CD8-positive, alpha-beta memory T cell (primary cell): ENCODE measurements at places on chromosomes 2 and 18. TPM values are rescaled to one million over a fixed set of nuclear protein-coding genes. Genes with fewer than 3 reads are reported as not detected.

- H3K4me3 ChIP-seq: no peak overlapping the region
- no peaks in the 10 kb centered on the region for H3K36me3 ChIP-seq
- no peak for DNase-seq
- H3K27ac ChIP-seq: no peak overlapping the region
These were observed 87.5 kb upstream of the CTAGE1 start for GRCh38 chr18:22505141-22505591.

GRCh38 chr2:232367591-232368233 is 10.8 kb upstream of the ALPP start:
- DNase-seq: no peak
- no peak overlapping the region for H3K27ac ChIP-seq
- H3K36me3 ChIP-seq: no peaks in the 10 kb centered on the region
- no peaks in the 10 kb centered on the region for H3K27me3 ChIP-seq
- no peak overlapping the region for H3K4me3 ChIP-seq

- H3K36me3 ChIP-seq: no peaks in the 10 kb centered on the region
- H3K27me3 ChIP-seq: no peaks in the 10 kb centered on the region
- DNase-seq: no peak
- H3K4me1 ChIP-seq: no peaks in the 10 kb centered on the region
- H3K27ac ChIP-seq: no peak overlapping the region
- H3K4me3 ChIP-seq: no peak overlapping the region
These were observed 103.4 kb upstream of the MEX3C start for GRCh38 chr18:51300912-51301311.

The TUBA3E gene
- not detected for total RNA-seq

DNA sequence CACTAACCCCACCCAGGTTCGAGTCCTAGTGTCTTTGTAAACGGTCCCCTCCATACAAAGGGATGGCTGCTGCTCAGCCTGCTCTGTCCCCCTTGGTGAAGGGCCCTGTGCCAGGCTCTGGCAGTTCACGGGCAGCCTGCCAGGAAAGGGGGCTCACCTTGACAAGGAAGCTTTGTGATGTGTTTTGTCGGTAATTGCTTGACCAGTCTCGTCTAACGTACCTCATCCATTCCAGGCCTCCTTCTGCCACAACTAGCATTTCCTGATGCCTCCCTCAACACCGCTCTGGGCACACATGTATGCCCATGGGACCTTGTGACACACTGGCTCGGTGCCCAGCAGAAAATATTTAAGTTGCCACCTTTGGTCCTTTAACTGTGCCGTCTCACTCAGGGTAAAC is 171.9 kb downstream of the KLHL29 start:
- H3K27me3 ChIP-seq: no peaks in the 10 kb centered on the region
- no peaks in the 10 kb centered on the region for H3K36me3 ChIP-seq
- DNase-seq: no peak
- no peak overlapping the region for H3K4me3 ChIP-seq
- no peaks in the 10 kb centered on the region for H3K4me1 ChIP-seq

The ANKRD23 gene
- 3.8 TPM for total RNA-seq

DNA sequence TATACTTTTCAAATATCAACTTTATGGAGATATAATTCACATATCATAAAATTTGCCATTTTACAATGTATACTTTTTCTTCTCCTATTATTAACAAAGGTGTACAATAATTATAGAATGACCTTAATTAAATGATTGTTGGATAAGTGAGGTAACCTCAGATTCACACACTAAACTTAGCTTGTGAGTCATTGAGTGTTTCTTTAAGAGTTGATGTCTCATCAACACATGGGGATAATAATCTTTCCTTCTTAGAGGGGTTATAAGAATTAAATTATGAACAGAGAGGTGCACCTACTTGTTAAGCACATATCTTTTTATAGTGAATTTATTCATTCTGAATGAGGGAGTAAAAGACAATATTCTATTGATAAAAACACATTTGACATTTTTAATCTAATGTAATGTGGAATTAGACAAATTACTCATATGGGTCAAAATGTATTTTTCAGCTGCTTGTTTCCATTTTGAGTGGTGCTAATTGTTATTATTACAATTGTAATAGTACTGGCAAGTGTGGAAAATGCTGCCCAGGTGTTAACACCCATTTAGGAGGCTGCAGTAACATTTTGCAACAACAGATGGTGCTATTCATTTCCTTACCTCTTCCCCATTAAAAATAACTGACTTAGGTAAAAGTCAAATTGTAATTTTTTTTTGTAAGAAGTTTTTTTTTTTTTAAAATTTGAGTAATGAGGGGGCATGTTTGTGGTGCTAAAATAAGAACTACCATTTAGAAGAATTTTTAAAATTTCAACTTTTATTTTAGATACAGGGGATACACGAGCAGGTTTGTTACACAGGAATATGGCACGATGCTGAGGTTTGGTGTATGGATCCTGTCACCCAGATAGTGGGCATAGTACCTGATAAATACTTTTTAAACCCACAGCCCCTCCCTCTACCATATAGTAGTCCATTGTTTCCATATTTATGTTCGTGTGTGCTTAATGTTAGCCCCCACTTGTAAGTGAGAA is 32.1 kb upstream of the DYNAP start:
- no peak overlapping the region for H3K4me3 ChIP-seq
- H3K36me3 ChIP-seq: no peaks in the 10 kb centered on the region
- no peak overlapping the region for H3K27ac ChIP-seq
- no peaks in the 10 kb centered on the region for H3K27me3 ChIP-seq

GRCh38 chr2:120442923-120443571 is 97.1 kb downstream of the INHBB start:
- H3K27ac ChIP-seq: no peak overlapping the region
- H3K4me1 ChIP-seq: no peaks in the 10 kb centered on the region
- no peak for DNase-seq
- H3K36me3 ChIP-seq: no peaks in the 10 kb centered on the region
- peak overlapping the region; percentile 34 for H3K4me3 ChIP-seq

The REG3A gene
- not detected for total RNA-seq

The FSIP2 gene
- not detected for total RNA-seq

The CLEC4F gene
- total RNA-seq: not detected

The VAPA gene
- 193 TPM for total RNA-seq

- H3K27ac ChIP-seq: no peak overlapping the region
- no peak for DNase-seq
- H3K36me3 ChIP-seq: no peaks in the 10 kb centered on the region
- H3K4me3 ChIP-seq: no peak overlapping the region
- no peaks in the 10 kb centered on the region for H3K27me3 ChIP-seq
These were observed 77.0 kb upstream of the UBXN4 start for GRCh38 chr2:135664623-135665068.

- H3K4me1 ChIP-seq: no peaks in the 10 kb centered on the region
- no peak for DNase-seq
- no peaks in the 10 kb centered on the region for H3K27me3 ChIP-seq
- H3K27ac ChIP-seq: no peak overlapping the region
- no peak overlapping the region for H3K4me3 ChIP-seq
These were observed 103.5 kb upstream of the PPP1CB start for GRCh38 chr2:28648147-28648546.

GRCh38 chr2:174300114-174300513 is 34.6 kb upstream of the SP9 start:
- peaks cover 3% of the 10 kb centered on the region for H3K27me3 ChIP-seq
- H3K4me1 ChIP-seq: no peaks in the 10 kb centered on the region
- no peak overlapping the region for H3K27ac ChIP-seq
- H3K4me3 ChIP-seq: no peak overlapping the region

The RGPD4 gene
- 0.72 TPM for total RNA-seq

DNA sequence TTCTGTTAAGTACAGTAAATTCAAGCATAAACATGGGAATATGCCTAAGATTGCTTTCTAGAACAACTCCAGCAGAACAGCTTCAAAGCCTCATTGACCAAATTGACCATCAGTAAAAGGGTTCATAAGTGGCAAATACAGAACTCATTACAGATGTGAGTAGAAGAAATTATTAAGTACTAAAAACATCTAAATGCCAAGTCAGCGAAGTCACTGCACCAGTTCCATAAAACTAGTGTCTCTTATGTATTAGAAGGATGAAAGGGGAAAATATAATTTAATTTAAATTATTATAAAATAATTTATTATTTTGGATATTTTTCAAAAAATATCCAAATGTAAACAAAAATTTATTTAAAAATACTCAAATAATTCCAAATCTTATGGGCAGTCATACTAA is 553.2 kb downstream of the ERBB4 start:
- DNase-seq: no peak
- H3K27me3 ChIP-seq: no peaks in the 10 kb centered on the region
- H3K4me1 ChIP-seq: no peaks in the 10 kb centered on the region

GRCh38 chr2:98343285-98343684 is 3.0 kb upstream of the CNGA3 start:
- no peaks in the 10 kb centered on the region for H3K36me3 ChIP-seq
- H3K27ac ChIP-seq: no peak overlapping the region
- H3K4me3 ChIP-seq: no peak overlapping the region

The SH2D6 gene
- total RNA-seq: 0.63 TPM

DNA sequence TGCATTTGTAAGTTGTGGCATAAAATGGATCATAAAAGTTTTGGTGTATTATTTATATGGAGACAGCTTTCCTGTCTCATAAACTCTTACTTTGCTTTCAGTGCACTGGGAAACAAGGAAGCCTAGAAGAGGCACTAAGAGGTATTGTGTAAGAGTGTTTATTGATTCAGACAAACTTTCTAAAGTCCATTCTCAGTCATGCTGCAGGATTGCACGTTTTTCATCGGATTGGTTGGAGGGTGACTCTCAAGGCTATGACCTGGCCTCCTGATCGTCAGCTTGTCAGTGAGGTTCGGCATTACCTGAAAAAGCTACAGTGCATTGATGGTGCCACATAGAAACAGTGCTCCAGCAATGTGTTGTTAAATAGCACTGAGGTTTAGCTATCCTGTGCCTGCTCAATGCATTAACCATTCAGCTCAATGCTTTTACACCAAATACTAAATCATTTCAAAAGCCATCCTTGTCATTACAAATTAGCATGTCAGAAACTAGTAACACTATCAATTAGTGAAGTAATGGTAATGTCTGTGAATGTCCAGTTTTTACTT is 545.5 kb downstream of the CBLN2 start:
- no peak overlapping the region for H3K4me3 ChIP-seq
- H3K36me3 ChIP-seq: no peaks in the 10 kb centered on the region
- no peaks in the 10 kb centered on the region for H3K27me3 ChIP-seq
- H3K27ac ChIP-seq: no peak overlapping the region
- no peaks in the 10 kb centered on the region for H3K4me1 ChIP-seq

- H3K27me3 ChIP-seq: no peaks in the 10 kb centered on the region
- no peak for DNase-seq
- H3K4me1 ChIP-seq: no peaks in the 10 kb centered on the region
- no peaks in the 10 kb centered on the region for H3K36me3 ChIP-seq
- H3K4me3 ChIP-seq: no peak overlapping the region
These were observed 12.6 kb upstream of the KCMF1 start for GRCh38 chr2:84958135-84959059.

The DSC1 gene
- total RNA-seq: 0.11 TPM

- H3K27ac ChIP-seq: no peak overlapping the region
- no peak overlapping the region for H3K4me3 ChIP-seq
- no peak for DNase-seq
- no peaks in the 10 kb centered on the region for H3K27me3 ChIP-seq
- no peaks in the 10 kb centered on the region for H3K4me1 ChIP-seq
These were observed 590.9 kb upstream of the ZEB2 start for GRCh38 chr2:145110668-145111356.

GRCh38 chr2:106965611-106966010 is 79.6 kb upstream of the ST6GAL2 start:
- no peak for DNase-seq
- H3K4me1 ChIP-seq: no peaks in the 10 kb centered on the region
- no peaks in the 10 kb centered on the region for H3K27me3 ChIP-seq
- H3K27ac ChIP-seq: no peak overlapping the region
- no peaks in the 10 kb centered on the region for H3K36me3 ChIP-seq

- DNase-seq: no peak
- no peaks in the 10 kb centered on the region for H3K4me1 ChIP-seq
- no peak overlapping the region for H3K4me3 ChIP-seq
- H3K27ac ChIP-seq: no peak overlapping the region
These were observed 17.5 kb downstream of the NOSTRIN start for GRCh38 chr2:168819829-168820489.

DNA sequence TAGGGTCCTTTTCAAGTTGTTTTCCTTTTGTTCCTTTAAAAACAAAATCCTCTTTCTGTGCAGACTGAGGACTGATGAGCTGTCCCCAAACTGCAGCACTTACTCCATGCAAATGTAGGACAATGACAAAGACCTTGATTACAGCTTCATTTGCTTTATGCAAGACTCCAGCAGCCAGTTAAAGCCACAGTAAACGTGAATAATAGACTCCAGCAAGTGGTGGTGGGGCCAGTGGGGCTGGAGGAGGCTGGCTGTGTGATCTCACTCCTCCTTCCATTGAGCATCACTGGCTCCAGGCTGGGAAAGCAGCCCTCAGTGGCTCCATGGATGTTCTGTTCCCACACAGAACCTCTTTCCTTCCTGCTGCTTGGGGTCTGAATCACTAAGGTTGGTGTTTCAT is 306.0 kb upstream of the CELF4 start:
- no peaks in the 10 kb centered on the region for H3K36me3 ChIP-seq
- DNase-seq: no peak
- no peak overlapping the region for H3K27ac ChIP-seq
- H3K4me1 ChIP-seq: no peaks in the 10 kb centered on the region
- no peaks in the 10 kb centered on the region for H3K27me3 ChIP-seq
- H3K4me3 ChIP-seq: no peak overlapping the region

The KCNS3 gene
- total RNA-seq: not detected

DNA sequence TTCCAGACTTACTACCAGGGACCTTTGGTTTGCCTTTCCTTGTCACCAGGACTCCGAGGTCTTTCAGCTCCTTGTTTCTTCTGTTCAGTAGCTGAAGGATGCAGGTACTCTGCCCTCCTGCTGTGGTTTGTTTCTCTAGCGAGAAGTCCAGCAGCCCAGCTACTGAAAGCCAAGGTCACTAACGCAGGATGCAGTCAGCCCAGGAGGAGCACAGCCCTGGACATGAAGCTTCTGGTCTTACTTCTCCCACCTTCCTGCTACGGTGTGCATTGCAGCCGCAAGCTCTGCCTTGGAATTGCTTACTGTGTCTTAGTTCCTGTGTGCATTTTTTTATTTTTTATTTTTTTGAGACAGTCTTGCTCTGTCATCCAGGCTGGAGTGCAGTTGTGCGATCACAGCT is 62.4 kb downstream of the DGKD start:
- no peak overlapping the region for H3K4me3 ChIP-seq
- no peak for DNase-seq
- no peaks in the 10 kb centered on the region for H3K36me3 ChIP-seq
- no peaks in the 10 kb centered on the region for H3K27me3 ChIP-seq
- no peak overlapping the region for H3K27ac ChIP-seq

- no peak for DNase-seq
- no peak overlapping the region for H3K27ac ChIP-seq
- H3K4me3 ChIP-seq: no peak overlapping the region
- peaks cover 35% of the 10 kb centered on the region for H3K4me1 ChIP-seq
- H3K27me3 ChIP-seq: no peaks in the 10 kb centered on the region
These were observed 17.1 kb downstream of the TSHZ1 start for GRCh38 chr18:75227535-75228296.

The ACOXL gene
- 0.27 TPM for total RNA-seq
